ENCODE measurements at places on chromosomes 2 and 18.

DNA sequence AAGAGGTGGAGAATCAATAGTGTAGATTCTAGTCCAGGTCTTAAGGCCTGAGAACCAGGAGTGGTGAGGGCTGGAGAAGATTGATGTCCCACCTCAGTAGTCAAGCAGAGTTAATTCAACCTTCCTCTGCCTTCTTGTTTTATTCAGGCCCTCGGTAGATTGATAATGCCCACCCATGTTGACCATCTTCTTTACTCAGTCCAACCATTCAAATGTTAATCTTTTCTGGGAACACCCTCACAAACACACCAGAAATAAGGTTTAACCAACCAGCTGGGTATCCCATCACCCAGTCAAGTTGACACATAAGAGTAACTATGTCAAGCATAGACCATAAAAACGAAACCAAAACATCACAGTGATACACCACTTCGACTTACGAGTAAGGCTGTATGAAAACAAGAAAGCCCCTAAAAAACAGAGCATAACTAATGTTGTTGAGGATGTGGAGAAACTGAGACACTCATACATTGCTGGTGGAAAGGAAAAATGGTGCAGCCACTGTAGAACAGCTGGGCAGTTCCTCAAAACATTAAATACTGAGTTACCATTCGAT, 57.5 kb downstream of the SLC35F5 start:
- DNase-seq: no peak

- no peak for DNase-seq
Observed at GRCh38 chr2:100756704-100757103, 63.2 kb upstream of the NPAS2 start.

GRCh38 chr2:104546537-104546936, 307.4 kb upstream of the POU3F3 start:
- DNase-seq: no peak

- DNase-seq: no peak
Observed at GRCh38 chr2:85536479-85536878, 2.5 kb upstream of the MAT2A start.
